HAP-1 (cell line): ENCODE measurements at places on chromosomes 7 and 10.

DNA sequence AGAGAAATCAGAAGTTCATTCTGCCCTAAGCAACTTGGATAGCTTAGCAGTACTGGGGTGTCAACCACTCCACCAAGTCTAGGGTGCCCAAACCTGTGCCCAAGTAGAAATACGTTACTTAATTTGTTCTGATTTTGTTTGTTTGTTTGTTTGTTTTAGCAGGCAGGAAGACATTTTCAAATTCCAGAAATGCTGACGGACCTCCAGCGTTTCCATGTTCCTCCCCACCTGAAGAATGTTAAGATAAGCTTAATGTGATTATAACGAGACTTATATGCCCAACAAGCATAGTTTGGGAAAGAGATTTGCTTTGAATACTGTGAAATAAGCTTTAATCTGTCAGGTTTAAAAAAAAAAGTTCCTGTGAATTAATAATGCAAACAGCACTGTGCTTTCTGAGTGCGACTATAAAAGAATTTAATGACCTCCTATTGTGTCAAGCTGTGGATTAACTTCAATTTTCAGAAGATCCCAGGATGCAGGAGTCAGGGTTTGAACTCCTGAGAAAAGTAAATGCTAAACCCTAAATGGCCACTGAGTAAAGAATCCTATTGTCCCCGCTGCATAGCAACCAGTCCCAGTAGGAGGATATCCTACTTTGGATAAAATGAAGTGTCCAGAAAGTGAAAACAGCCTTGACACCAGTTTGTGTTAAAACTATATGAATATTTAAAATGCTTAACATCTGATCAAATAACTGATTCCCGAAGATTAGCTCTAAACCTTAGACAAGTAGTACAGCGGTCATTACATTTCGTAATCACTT lies 56.5 kb downstream of the LYZL1 start:
- DNase-seq, result peak; percentile 47

- no peak for DNase-seq
These were observed 176.5 kb upstream of the FAM3C start for GRCh38 chr7:121572615-121573014.

DNA sequence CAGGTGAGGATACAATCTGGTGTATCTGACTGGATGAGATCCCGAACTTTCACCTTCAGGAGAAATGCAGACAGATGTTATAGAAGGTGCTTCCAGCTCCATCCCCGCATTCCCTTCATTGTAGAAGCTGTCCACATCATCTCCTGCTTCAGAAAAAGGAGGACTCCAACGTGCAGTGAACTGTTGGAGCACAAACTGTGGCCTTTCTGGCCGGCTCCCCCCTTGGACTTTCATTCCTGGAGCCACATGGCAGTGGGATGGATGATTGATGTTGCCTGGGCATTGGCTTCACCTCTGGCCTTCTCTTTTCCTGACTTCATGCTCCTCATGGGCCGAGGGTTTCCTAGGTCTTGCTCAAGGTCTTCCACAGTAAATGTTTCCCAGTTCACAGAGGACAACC lies 29.6 kb upstream of the ZNF273 start:
- DNase-seq, result no peak

- no peak for DNase-seq
These were observed 237.5 kb downstream of the IPMK start for GRCh38 chr10:58030208-58030607.

DNA sequence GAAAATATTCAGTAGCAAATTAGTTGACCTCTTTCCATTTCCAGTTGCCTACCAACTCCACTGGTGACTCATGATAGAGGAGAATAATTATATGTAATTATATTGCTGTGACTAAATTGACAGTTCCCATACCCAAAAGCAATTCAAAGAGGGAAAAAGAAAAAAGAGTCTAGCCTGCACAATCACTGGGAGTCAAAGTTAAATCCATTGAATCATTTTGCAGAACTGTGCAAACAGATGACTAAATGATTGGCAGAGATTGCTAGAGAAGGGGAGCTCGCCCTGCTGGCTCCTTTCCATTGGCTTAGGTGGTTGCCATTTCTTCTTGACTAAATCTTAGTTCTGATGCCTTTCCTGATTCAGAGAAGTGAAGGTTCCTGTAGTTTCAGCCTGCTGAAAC lies 1228.6 kb upstream of the SORCS1 start:
- DNase-seq, result no peak
